GM13976 (cell line): ENCODE measurements at places on chromosomes 6 and 20.

DNA sequence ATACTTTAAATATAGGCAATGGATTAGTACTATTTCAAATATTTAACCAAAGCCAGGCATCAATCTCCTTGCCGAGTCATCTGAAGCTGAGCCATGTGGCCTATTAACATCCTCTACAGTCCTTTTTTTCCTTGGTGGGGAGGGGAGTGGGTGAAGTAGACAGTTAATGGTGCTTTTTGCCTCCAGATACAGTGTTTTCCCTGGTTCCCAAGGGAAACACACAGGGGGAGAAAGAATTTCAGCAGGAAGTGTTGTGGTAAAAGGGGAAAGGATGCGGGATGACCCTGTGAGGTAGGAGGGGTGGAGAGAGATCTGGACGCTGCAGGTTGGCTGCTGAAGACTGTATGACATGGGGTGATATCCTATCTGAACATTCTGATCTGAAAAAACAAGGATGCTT, 9.6 kb downstream of the CLDN20 start:
- DNase-seq = no peak

GRCh38 chr6:150255840-150256239, 113.0 kb upstream of the IYD start:
- no peak for DNase-seq

- DNase-seq = no peak
Observed at GRCh38 chr20:854601-855000, 21.1 kb downstream of the FAM110A start.

GRCh38 chr6:148745926-148746325, 904 bp upstream of the UST start:
- DNase-seq = no peak

GRCh38 chr6:167047554-167047953, 48.4 kb downstream of the CEP43 start:
- DNase-seq = peak; percentile 75

DNA sequence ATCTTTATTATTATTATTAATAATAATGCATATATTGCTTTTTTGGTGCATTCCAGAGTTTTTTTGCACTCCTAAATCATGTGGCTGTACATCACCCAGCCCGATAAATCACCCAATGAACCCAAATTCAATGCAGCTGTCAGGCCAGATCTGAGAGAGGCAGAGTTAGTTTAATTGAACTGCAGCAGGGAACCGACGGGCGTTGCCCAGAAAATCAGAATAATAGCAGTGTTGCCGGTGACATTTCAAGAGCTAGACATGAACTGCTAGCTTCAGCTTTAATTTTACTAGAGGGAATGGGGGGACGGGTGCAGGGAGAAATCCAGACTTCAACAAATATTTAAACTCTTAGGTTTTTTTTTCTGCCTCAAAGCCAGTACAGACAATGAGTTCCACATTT, 135.0 kb downstream of the CLIC5 start:
- no peak for DNase-seq

- peak; percentile 53 for DNase-seq
Observed at GRCh38 chr6:111338843-111339242, 144.2 kb downstream of the REV3L start.

DNA sequence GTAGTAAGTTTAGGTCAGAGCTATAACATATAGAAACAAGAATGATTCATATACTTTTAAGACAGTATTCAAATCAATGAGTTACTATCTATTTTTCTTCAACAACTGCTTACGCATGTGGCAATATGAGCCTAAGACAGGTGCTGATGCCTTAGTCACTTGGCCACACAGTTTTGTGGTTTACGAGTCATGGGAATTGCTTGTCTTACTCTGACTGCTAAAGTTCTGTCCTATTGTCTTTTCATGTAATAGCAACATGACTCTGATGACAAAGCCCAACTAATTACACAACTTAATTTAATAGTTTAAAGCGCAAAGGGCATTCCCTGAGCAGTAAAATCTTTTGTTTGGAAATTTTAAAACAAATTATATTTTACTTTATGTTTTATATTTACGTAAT, 159.3 kb upstream of the CENPW start:
- DNase-seq = no peak

GRCh38 chr20:56630086-56630493, 984 bp downstream of the TFAP2C start:
- peak; percentile 51 for DNase-seq

DNA sequence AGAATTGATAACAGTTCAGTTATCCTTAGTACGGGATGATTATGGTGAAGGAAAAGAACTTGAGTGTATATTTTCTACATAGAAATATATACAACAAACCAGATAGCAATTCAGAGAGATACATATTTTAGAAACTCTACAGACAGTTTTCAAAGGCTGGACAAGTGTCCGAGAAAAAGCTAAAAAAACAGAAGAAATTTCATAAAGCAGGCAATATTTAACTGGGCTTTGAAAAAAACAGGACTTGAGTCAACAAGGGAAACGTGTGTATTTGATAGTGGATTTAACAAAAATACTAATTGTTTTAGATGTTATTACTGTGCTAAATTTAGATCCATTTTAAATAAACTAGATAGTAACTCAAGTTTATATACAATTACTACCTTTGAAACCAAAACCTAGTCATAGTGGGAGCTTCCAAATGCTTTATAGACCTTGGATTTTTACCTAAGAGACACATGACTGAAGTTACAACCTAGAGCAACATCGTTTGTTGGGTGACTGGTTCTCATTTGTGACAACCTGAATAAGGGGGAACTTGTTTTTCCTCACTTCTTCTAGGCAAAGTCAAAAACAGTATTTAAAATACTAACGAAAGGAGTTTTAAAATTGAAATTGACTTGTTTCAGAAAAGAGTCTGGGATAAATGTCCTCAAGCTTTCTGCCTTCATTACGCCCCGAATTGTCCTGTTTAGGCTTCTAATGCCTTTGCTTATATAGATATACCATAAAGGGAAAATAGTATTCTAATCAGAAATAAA, 116.7 kb upstream of the PRSS16 start:
- DNase-seq = no peak

DNA sequence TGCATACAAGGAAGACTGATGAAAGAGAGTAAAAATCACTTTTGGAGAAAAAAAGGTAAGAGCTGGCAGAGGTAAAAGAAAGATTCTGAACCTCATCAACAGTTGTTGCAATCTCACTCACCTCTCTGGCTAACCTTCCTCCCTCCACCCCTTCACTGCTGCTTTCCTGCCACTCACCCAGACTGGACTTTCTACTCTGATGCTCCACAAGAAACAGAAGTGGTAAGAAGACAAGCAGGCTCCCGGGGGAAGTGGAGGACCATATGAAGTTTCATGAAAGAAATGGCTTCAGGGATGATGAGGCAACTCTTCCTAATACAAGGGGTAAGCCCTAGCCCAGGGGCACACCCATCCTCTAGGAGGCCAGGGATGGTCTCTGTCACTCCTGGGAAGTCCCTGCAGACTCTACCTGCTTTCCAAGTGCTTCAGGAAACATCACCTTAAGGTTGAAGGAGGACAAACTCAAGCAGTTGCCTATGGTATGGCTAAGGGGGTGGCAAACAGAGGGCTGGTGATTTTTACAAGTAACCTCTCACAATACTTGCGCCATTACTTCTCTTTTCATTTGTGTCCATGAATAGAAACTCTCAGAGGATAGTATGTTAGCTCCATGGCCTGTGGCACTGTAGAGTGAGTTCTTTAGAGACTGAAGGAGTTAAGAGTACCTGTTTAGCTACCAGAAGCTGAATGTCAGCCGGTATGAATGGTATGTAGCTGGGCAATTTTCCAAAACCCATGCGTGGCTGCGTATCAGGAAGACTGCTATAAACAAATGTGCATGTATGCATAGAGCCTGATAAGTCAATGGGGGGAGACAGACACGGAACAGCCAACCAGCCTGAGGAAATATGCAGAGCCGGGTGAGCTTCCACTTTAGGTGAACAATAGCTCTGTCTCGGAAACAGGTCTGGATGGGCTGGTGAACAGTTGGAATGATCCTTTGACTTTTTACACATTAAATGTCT, 112.0 kb downstream of the BACH2 start:
- no peak for DNase-seq

DNA sequence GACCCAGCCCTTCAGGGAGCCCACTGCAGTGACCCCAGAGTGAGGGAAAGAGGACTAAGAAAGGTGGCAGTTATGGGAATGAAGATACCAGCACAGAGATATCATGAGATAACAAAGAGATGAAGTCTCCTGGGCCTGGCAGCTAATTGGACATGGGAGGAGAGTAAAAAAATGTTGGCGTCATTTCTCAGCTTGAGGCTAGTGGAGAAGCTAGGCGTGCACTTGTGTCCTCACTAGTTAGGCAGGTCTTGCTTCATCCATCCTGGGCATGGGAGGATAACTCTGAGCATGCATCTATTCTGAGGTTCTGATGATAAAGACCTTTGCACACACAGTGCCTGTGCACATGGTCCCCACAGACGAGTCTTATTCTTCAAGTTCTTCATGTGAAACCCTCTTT, 4.1 kb upstream of the GFOD1 start:
- DNase-seq = no peak

- no peak for DNase-seq
Observed at GRCh38 chr6:126788861-126789365, 329.6 kb upstream of the RSPO3 start.

GRCh38 chr6:79004239-79004638, 73.8 kb downstream of the PHIP start:
- DNase-seq = no peak

GRCh38 chr6:113287396-113287795, 569.7 kb upstream of the MARCKS start:
- no peak for DNase-seq

- DNase-seq = no peak
Observed at GRCh38 chr6:53803081-53803860, 8.5 kb downstream of the LRRC1 start.

GRCh38 chr20:18879262-18879661, 65.7 kb downstream of the SCP2D1 start:
- DNase-seq = no peak

GRCh38 chr20:2125474-2126112, 24.0 kb downstream of the STK35 start:
- no peak for DNase-seq

DNA sequence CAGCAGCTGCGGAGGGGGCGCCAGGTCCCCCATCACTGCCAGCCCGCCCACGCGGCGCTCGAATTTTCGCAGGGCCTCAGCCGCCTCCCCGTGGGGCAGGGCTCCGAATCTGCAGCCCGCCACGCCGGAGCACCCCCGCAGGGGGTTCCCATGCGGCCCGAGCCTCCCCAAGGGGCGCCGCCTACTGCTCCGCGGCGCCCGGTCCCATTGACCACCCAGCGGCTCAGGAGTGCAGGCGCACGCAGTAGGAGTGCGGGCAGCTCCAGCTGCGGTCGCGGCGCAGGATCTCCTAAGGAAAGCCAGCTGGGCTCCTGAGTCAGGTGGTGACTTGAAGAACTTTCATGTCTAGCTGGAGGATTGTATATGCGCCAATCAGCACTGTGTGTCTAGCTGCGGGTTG, 155.3 kb upstream of the RREB1 start:
- no peak for DNase-seq

- DNase-seq = no peak
Observed at GRCh38 chr20:3209946-3210317, 634 bp downstream of the ITPA start.

DNA sequence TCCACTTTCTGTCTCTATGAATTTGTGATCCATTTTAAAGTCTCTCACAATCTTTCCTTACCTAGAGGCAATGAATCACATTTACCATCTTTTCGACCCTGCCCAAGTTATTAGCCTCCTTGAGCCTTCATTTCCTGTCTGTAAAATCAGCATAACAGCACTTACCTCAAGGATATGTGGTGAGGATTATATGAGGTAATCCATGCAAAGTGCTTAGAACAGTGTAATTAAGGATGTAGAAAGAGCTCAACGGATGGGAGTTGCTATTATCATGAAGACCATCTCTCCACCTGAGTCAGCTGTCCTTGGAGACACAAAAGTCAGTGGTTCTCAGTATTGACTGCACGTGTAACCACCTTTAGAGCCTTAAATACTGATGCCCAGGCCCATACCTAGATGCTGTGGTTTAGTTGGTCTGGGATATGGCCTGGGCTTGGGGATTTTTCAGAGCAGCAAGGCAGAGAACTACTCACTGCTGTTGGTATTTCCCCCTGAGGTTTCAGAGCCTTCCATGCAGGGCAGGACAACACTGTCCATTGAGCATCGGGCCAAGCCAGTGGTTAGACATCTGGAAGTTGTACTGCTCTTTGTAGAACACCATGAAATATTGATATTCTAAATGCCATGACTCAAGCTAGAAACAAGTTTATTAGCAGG, 55.8 kb downstream of the LYRM2 start:
- DNase-seq = no peak

GRCh38 chr6:133710826-133711225, 178.1 kb upstream of the TCF21 start:
- no peak for DNase-seq

GRCh38 chr6:15061908-15062515, 183.9 kb upstream of the JARID2 start:
- DNase-seq = no peak

DNA sequence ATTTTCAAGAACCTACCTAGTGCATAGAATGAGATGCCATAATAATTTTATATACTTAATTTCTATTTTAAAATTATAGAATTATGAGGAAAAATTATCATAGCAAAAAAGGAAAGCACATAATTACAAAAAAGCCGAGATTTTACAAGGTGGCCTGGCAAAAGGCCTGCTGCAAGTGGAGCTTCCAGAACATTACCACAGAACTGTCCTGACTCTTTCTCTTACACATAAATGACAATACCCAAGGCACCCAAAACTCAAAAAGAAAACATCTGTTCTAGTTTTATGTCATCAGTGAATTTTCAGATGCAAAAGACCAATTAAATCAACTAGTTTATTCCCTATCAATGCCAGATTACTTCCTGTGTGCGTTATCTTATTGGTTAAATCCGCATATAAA, 74.2 kb downstream of the FILIP1 start:
- DNase-seq = no peak
